ENCODE measurements at places on chromosomes 4 and X.

- no peak overlapping the region for H3K4me3 ChIP-seq
- no peaks in the 10 kb centered on the region for H3K4me1 ChIP-seq
- H3K36me3 ChIP-seq = peaks cover 9% of the 10 kb centered on the region
- H3K27ac ChIP-seq = no peak overlapping the region
Observed at GRCh38 chrX:1754077-1754476, 139.2 kb downstream of the ASMT start.

DNA sequence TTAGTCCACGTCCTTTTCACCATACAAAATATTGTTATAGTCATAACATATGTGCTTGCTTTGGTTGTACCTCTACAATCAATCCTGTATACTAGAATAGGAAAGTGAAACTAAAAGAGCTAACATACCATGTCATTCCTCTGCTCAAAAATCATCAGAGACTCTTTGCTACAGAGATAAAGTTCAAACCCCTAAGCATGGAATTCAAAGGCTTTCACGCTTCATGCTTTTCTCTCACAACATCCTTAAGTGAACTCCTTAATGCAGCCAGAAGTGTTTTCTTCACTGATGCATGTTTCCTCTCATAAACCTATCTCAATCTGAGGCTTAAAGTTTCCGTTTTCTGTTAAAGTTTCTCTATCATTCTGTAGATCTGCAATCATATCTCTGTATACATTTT lies 744.6 kb upstream of the IGFBP7 start:
- H3K4me1 ChIP-seq = no peaks in the 10 kb centered on the region
- H3K36me3 ChIP-seq = no peaks in the 10 kb centered on the region
- no peaks in the 10 kb centered on the region for H3K27me3 ChIP-seq
- H3K4me3 ChIP-seq = no peak overlapping the region
- no peak for DNase-seq

DNA sequence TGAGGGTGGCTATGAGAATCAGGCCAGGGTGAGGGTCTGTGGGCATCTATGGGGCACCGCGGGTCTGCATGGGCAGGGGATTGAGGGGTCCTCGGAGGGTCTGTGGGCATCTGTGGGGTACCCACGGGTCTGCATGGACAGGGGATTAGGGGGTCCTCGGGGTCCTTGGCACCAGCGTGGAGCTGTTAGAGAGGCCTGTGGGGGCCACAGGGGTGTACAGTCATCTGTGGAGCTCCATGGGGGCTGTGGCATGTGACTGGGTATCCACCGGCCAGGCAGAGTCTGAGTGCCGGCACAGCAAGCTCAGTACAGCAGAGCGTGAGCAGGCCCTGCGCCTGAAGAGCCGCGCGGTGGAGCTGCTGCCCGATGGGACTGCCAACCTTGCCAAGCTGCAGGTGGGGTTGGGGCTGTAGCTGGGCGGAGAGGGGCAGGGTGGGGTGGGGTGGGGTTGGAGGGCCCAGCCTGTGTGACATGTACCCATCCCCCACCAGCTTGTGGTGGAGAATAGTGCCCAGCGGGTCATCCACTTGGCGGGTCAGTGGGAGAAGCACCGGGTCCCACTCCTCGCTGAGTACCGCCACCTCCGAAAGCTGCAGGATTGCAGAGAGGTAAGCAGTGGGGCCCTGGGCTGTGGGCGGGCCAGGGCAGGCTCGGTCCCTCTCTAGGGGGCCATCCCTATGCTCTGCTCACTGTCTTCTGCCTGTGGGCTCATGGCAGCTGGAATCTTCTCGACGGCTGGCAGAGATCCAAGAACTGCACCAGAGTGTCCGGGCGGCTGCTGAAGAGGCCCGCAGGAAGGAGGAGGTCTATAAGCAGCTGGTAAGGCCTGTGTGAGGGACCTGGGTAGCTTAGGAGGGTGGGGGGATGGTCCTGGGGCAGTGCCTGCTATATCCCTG lies 12.9 kb downstream of the CCDC22 start:
- H3K27me3 ChIP-seq = no peaks in the 10 kb centered on the region
- H3K27ac ChIP-seq = no peak overlapping the region
- H3K4me1 ChIP-seq = no peaks in the 10 kb centered on the region
- no peak overlapping the region for H3K4me3 ChIP-seq
- peaks cover 3% of the 10 kb centered on the region for H3K36me3 ChIP-seq

DNA sequence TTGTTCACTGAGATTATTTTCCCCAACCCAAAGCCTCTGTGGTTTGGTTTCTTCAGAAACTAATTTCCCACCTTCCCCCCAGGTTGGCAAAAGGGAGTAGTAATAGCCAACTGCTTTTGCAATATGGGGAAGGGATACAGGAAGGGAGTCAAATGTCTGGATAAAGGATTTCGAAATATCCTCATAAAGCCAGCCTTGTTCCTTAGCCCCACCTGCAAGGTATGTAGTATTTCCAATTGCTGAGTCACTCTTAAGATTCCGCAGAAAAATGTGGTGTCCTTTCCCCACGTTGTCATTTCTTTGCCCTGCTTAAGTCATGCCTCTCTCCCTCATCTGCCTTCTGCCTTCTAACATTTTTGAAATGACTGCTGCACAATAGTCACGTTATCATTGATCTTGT lies 138.8 kb upstream of the DCAF8L1 start:
- H3K27ac ChIP-seq = no peak overlapping the region
- peaks cover 83% of the 10 kb centered on the region for H3K27me3 ChIP-seq
- no peak for DNase-seq

DNA sequence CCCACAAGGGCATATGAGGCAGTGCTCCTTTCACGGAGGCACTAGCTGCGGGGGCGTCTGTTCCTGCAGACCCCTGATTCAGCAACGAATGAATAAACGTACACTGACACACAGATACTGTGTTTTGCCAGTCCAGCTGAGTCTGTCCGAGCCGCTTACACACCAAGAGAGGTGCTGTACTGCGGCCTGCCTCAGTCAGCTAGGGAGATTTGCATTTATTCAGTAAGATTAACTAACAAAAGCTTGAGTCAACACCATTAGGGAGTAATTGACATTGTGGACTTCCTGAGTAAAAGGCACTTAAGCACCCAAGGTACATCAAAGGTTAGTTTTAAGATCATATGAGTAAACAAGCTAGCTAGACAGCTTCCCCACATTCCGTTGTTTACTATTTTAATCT lies 31.0 kb upstream of the BEX4 start:
- H3K36me3 ChIP-seq = no peaks in the 10 kb centered on the region
- no peak overlapping the region for H3K4me3 ChIP-seq
- no peak for DNase-seq
- H3K27me3 ChIP-seq = peaks cover 100% of the 10 kb centered on the region
- no peak overlapping the region for H3K27ac ChIP-seq

Measured in WTC11 (cell line).